ENCODE measurements at places on chromosomes 12 and 14.

GRCh38 chr14:75454963-75455546 is 27.2 kb downstream of the JDP2 start:
- DNase-seq: peak; percentile 65

GRCh38 chr12:45707241-45707857 is 22.2 kb upstream of the ARID2 start:
- DNase-seq: no peak

- DNase-seq: no peak
These were observed 31.1 kb upstream of the BAZ1A start for GRCh38 chr14:34906287-34906686.

DNA sequence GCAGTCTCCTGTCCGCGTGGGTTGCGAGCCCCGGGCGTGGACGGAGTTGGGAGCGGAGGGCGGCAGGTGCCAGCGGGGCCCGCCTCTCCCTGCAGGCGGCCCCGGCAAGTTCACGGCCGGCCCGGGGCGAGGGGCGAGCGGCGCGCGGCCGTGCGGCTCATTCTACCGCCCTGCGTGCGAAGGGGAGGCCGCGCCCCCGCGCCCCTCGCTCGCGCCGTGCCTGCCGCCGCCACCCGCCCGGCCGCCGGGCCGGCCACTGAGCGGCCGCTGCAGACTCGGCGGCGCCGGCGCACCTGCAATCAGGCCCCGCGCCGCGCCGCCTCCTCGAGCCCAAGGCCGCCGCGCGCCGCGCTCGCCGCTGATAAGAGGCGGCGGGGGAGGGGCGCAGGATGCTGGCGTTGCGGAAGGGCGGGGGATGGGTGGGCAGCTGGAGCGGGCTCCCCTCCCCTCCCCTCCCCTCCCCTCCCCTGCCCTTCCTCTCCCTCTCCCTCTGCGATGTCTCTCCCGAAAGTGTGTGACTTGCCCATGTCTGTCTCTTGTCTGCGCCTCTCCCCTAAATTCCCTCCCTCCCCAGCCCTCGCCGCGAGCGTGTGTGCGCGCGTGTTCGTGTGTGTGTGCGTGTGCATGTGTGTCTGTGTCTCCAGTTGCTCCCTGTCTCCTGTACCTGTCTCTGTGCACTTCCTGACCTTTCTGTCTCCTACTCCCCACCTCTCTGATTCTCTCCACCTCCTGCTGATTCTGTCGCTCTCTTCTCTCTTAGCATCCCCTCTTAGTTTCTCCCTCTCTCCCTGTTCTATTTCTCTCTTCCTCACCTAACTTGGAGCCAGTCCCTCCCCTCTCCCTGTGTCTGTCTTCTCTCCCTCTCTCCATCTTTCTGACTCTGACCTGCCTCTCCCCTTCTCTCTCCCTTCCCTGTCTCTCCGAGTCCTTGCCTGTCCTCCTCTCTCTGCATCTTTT is 768.1 kb upstream of the TBX3 start:
- DNase-seq: peak; percentile 49

DNA sequence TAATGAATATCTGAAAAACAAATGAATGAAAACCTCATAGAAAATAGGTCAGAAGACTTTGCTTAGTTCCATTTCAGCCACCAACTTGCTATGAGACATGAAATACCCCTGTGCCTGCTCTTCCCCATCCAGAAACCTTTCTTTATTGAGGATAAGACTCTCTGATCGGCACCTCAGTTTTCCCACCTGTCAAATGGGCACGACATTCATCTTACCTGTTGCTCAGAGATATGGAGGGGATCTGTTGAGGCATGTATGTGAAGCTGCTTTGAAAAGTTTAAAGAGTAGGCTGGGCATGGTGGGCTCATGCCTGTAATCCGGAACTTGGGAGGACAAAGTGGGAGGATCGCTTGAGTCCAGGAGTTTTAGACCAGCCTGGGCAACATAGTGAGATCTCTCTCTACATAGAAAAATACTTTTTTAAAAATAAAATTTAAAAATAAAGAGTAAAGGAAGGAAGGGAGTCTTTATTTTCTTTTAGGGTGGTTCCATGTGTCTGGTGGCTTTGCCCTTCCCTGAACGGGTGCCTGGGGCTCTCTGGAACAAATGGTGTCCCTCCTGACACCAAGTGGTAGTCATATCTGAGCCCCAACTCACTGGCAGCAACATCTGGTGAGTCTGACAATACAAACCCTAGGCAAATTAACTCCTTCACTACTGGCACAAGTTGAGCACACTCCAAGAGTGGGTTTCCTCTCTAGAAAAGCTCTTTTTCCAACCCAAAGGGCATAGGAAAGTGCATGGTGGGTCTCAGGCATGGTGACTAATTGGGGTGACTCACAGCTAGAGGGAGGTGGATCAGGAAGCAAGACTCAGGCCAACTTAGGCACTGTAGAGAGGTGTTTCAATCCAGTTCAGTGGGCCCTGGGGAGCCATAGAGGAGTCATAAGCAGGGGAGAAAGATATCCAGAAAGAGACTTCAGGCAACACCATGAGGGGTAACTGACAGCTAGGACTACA is 42.1 kb downstream of the MAP1LC3B2 start:
- DNase-seq: no peak

DNA sequence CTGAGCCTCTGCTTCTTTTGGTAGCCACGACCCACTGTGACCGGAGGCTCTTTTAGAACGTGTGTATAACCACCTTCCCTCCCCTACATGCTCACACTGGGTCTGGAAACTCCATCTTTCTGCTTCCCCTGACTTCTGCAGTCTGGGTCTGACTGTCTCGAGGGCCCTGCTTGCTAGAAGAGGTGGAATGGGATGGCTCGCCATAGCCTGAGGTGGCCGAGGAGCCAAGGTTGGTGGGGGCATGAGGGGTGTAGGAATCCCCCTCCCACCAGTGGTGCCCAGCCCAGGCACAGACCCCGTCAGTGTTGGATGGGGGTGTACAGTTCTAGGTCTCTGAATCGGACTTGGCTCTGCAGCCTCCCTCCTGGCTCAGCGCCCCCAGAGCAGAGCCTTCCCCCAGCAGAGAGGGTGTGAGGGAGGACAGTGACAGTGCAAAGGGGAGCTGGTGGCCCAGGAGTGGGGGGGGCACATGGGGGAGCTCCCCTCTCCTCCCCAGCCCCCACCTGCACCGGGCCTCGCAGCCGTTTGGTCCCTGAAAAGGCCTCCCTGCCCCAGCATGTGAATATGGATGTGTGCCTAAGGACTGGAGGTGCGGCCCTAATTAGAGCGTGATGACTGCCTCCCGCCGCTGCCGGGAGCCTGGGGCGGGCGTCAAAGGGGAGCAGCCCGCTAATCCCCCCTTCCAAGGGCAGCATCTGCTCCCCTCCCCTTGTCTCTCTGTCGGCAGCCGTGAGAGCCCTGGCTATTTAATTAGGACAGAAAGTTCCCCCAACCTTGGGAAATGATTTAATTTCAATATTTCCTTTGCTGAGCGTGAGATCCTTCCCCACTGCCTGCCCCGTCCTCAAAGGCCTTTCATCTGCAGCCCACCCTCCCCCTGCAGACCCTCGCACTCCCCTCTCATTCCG is 196.2 kb upstream of the C14orf180 start:
- peak; percentile 22 for DNase-seq

DNA sequence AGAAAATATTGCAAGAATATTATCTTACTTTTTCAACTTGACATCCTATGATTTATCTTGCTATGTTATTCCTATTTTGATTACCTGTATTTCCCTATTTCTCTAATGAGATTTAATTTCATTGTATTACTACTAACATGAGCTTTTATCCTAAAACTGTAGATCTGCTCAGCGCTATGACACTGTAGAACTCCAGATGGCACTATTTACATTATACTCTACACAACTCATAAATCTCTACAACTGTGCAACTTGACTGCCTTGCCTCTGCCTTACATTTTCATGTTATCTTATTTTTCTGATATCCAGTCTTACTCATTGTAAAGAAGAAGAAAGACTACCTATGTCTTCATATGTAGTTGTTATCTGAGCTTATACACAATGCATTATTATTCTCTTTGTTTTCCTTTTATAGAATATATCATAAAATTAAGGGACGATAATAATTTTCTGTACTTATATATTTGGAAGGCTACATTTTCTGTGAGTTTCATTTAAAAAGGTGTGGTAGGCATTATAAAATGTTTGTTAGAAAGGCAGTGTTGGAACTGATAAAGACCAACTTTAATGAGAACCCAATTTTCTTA is 24.1 kb downstream of the NUP37 start:
- DNase-seq: peak; percentile 43

DNA sequence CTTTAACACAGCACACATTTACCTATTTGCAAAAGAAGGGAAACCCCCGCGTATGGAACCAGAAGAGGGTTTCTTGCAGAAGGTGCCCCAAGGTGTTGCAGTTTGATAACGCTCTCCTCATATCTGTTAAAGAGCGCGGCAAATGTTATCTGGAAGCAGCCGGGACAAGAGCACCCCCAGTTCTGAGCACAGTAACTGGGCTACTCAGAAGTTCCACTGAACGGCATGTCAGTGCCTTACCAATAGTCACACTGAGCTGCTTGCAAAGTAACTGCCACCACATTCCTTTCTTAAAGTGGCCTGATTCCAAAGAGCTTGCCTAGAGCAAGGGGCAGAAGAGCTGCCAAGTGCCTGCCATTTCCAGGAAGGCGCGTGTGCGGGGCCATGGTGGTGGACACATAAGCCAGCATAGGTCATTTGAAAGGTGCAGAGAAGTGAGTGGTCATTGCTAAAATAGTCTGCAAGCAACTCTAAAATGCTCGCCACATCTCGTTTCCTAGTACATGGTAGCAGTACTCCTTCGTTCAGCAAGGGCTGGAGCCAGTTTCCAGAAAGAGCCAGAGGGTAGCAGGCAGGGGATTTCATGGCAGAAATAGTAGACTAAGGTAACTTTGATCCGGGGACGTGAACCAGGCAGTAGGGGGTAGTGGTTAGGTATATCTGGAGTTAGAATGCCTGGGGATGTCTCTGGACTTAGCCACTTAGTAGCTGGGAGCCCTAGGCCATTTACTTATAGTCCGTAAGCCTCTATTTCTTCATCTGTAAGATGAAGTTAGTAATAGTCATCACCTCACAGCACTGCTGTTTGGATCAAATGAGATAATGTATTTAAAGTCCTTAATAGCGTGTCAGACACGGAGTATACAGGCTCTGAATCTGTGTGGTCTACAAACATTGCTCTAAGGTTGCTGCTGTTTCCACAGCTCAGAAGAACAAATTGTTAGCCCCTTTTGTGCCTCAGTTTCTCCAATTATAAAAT is 37.6 kb downstream of the SPTB start:
- DNase-seq: peak; percentile 61

DNA sequence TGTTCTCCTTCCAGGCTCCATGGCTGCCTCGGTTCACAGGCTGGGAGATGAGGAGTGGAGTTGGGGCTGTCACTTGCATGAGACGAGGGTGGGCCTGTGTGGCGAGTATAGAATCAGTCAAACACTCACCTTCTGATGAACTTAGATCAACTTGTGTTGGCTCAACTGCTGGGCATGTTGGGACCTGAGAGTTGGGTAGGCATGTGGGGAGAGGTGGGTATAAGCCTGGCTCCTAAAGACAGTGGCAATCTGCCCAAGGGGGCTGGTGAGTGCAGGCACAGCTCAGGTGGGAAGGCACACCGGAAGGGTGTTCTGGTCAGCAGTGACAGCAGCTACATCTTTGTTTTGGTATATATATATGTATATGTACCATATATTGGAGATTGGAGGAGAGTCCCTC is 30.1 kb upstream of the TDRD9 start:
- DNase-seq: no peak

DNA sequence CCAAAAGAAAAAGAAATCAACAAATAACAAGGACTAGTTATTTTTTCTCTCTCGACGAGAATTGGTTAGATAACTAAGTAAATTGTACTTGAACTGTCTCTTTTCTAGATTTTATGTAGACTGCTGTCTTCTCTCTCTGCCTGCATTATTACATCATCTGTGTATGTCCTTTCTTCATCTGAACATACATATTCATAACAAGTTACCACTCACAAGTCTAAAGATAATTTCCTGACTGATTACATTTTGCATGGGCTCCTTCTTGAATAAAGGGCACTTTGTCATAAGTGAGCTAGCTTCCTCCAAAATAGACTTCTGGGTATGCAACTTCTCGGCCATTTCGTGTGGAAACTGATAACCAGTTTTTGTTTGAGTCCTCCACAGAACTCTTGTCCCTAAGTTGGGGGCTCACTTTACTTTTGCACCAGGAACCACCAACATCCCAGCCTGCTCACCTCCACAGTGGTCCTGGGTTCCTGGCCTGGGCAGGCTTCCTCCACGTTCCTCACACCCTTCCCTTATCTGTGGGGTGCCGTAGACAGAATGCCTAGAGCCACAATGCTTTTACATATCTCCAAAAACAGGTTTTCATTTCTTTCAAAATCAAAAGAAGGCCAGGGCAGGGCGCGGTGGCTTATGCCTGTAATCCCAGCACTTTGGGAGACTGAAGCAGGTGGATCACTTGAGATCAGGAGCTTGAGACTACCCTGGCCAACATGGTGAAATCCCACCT is 6.2 kb upstream of the DDX47 start:
- DNase-seq: no peak

DNA sequence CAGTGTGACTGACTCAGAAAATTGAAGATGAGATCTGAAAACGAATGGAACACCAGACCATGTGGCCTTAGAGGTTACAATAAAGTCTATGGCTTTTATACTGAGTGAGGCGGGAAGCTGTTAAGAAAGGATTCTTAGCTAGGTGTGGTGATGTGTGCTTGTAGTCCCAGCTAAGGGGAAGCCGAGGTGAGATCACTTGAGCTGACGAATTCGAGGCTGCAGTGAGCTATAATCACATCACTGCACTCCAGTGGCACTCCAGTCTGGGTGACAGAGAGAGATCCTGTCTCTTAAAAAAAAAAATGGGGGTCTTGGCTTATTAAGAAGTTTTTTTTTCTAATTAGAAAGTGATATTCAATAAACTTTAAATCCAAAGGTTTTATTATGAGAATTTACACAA is 678.6 kb downstream of the TMTC2 start:
- no peak for DNase-seq

DNA sequence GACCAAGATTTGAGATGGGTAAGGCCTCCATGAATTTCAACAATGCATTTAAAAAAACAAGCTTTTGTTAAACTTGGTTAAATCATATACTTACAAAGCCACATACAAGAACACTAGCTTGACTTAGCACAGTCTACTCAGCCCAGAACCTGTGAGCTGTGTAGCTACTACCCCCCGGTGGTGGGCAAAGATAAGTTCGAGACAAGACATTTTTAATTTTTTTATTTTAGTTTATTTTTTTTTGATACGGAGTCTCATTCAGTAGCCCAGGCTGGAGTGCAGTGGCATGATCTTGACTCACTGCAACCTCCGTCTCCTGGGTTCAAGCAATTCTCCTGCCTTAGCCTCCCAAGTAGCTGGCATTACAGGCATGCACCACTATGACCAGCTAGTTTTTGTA is 3.7 kb upstream of the NECAP1 start:
- peak; percentile 46 for DNase-seq

- no peak for DNase-seq
These were observed 312.3 kb downstream of the PAWR start for GRCh38 chr12:79378496-79378895.

DNA sequence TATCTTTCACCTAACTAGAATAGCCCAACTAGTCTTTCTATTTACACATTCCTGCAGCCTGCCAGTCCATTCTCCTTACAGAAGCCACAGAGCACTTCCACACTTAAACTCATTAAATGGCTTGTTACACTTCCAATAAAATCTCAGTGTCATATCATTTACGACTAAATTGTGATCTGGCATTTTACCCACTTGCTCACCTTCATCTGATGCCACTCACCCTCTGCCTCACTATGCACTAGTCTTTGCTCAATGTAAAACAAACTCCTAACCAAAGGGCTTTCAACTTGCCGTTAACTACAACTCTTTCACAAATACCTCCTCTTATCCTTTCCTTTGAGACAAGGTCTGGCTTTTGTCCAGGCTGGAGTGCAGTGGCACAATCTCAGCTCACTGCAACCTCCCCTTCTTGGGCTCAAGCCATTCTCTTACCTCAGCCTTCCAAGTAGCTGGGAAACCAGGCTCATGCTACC is 24.1 kb downstream of the YAF2 start:
- DNase-seq: peak; percentile 11

Measured in muscle of leg (tissue), 16 donors.